ENCODE measurements at places on chromosomes 7 and 10.
A peak's percentile ranks its signal among the peaks of the same experiment; 100 is the strongest.

DNA sequence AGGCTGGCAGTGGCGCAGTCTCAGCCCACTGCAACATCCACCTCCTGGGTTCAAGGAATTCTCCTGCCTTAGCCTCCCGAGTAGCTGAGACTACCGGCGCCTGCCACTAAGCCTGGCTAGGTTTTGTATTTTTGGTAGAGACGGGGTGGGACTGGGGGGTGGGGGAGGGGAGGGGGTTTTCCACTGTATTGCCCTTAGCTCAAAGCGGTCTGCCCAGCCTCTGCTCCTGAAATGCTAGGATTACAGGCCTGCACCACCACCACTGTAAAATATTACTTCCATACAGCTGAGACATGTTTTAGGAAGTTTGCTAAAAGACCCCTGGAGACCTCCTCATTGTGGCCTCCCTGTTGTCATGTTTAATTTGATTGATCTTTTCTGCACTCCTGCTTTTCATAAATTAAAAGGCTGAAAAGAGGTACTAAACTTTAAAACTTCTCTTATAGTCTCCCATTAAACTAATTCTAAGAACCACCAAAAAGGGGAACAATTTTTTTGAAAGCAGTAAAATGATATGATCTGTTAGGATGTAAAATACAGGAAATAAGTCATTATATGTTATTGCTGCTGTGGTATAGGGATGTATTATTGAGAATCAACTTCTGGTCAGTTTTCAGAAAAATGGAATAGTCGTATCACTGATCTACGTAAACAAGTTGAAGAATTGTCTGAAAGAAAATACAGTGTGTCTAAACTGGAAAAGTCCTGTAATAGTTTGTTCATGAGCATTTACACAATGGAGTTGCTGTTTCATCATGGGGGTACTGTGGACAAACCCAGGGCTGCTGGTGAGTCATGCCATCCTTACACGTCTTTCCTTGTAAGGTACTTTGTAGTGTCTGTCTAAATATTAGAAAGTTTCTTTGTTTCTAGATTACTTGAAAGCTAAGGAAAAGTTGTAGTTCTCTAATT is 72.9 kb upstream of the TMEM248 start:
- DNase-seq = no peak

- DNase-seq = no peak
These were observed 213.9 kb upstream of the SH2B2 start for GRCh38 chr7:102072636-102073209.

GRCh38 chr7:49264530-49264929 is 340.2 kb downstream of the CDC14C start:
- no peak for DNase-seq

GRCh38 chr10:28680358-28680752 is 3.0 kb downstream of the BAMBI start:
- no peak for DNase-seq

- DNase-seq = no peak
These were observed 32.4 kb downstream of the CALML3 start for GRCh38 chr10:5557040-5557721.

GRCh38 chr10:104483582-104483981 is 129.9 kb downstream of the CFAP58 start:
- DNase-seq = no peak

GRCh38 chr7:26374647-26375373 is 83.1 kb downstream of the SNX10 start:
- DNase-seq = no peak

DNA sequence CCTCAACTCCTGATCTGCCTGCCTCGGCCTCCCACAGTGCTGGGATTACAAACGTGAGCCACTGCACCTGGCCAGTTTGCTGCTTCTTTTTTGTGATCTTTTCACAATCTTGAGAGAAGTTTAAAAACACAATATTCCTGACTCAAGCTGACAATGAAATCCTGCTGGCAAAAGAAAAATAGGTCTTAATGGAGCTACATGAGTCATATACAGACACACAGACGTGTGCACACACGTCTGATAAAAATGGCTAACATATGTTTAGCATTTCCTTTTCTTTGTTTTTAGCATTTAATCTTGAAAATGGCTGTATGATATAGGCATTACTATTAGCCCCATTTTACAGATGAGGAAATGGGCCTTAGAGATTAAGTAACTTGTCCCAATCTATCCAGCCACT is 29.4 kb upstream of the RAB18 start:
- DNase-seq = no peak

- DNase-seq = no peak
These were observed 9.7 kb downstream of the RTKN2 start for GRCh38 chr10:62258926-62259325.

GRCh38 chr7:91320366-91321078 is 56.3 kb downstream of the FZD1 start:
- DNase-seq = no peak

- no peak for DNase-seq
These were observed 529.1 kb downstream of the TCERG1L start for GRCh38 chr10:130782467-130782866.

- peak; percentile 44 for DNase-seq
These were observed at the start of gene KLF6 for GRCh38 chr10:3784510-3785250. Gene KLF6, minus strand, starts transcription at chr10:3785209. Its CDS starts 195 bp downstream, at chr10:3785014.

- DNase-seq = no peak
These were observed 252.5 kb downstream of the PTEN start for GRCh38 chr10:88115968-88116367.

- no peak for DNase-seq
These were observed 718.6 kb downstream of the SORCS3 start for GRCh38 chr10:105359708-105360107.

- no peak for DNase-seq
These were observed 2.3 kb downstream of the ARHGAP22 start for GRCh38 chr10:48602401-48603135.

DNA sequence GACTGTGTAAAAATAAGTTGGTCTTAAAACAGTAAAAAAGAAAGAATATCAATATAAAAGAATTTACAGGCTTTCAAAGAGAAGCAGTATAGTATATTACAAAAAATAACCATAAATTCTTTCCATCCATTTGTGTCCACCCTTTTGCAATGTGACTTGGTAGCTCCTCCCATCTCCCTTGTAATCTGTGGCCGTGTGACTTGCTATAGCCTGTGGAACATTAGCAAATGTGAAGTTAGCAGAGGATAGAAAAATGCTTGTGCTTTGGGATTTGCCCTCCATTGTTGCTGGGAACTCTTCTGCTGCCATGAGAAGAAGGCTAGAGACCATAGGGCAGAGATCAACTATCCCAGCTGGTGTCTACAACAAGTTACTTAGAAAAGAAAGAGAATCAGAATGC is 30.2 kb downstream of the KLHL7 start:
- no peak for DNase-seq

GRCh38 chr7:43590862-43591557 is 8.1 kb downstream of the STK17A start:
- no peak for DNase-seq

DNA sequence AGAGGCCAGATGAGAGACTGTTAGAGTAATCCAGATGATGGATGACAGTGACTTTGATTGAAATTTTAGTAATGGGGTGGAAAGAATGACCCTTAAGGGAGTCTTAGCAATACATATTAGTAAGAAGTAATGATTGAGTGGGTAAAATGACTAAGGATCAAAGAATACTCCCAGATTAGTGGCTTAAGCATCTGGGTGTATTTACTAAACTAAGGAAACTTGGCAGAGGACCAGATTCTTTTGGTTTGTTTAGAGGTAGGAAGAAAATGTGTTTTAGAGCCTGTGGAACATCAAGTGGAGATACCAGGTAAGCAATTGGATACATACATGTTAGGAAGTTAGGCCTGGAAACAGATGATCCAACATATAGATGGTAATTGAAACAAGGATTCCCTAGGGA is 58.8 kb upstream of the ADRA2A start:
- DNase-seq = no peak
